Stimulated activated CD4-positive, alpha-beta T cell treated with anti-CD3 and anti-CD28 coated beads, Interleukin-2, amount 100 ng/mL, for 24 hours (primary cell): ENCODE measurements at places on chromosomes 2 and 18.

DNA sequence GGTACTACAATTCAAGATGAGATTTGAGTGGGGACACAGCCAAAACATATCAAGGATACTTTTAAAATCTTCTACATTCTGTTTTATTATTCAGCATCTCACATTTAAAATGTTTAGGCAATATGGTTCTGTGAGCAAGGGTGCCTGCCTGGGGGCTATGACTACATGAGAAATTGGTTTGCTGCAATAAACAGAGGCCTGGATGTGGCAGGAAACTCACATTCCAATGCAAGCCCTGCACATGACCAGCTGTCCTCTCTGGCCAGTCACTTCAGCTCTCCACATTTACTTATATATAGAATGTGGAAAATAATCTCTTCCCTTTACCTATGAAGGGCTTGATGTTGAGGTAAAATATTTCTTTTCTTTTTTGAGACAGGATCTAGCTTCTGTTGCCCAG lies 193.4 kb downstream of the LRRTM1 start:
- DNase-seq: no peak

- no peak for DNase-seq
These were observed 34.6 kb upstream of the TMEM17 start for GRCh38 chr2:62540408-62541168.

GRCh38 chr18:55927831-55928230 lies 339.8 kb upstream of the TCF4 start:
- DNase-seq: no peak

GRCh38 chr18:32293107-32293506 lies 103.3 kb downstream of the MEP1B start:
- DNase-seq: no peak

DNA sequence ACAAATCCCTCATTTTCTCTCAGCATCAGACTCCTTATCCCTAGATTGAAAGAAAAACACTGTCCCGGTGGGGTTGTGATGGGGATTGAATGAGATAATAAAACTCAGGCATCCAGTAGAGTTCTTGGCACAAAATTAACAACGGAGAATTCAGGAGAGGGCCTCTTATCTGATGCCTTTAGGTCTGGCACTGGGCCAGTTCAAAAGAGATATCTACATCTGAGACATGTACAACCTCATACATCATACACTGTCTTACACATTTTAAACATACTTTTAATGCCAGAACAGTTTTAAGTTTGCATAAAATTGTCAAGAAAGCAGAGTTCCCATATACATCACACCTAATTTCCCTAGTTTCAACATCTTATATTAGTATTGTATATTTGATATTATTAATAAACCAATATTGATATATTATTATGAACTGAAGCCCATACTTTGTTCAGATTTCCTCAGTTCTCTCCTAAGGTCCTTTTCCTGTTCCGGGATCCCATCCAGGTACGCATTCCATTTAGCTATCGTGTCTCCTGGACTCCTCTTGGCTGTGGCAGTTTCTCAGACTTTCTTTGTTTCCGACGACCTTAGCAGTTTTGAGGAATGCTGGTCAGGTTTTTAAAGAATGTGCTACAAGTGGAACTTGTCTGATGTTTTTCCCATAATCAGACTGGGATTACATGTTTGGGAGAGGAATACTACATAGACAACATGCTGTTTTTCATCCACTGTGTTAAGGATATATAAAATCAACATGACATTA lies 27.8 kb downstream of the NXPH2 start:
- no peak for DNase-seq

- no peak for DNase-seq
These were observed 186.5 kb upstream of the KLHL29 start for GRCh38 chr2:23198316-23199114.

DNA sequence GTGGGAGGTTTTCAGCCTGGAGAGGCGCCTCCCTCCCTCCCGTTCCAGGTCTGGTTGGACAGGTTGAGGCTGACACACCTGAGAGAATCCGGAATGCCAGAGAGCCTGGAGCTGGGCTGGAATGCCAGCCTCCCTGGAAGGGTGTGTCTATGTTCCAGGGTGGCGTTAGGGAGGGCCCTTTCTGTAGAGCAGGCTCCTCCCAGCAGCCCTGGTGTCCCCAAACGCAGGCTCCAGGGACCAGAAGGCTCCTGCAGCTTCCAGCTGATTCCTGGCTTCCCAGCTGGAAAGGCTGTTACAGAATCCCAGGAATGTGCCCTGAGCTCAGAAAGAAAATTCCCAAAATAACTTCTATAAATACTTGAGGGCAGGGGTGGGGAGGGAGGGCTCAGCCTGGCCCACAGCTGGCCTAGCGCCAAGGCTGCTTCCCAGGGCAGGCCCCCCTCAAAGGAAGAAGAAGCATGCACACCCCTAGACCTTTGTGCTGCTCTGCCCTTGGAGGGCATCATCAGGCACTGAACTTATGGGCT lies 85.4 kb downstream of the STPG4 start:
- DNase-seq: no peak

GRCh38 chr2:236944561-236944960 lies 141.1 kb upstream of the COPS8 start:
- DNase-seq: no peak

DNA sequence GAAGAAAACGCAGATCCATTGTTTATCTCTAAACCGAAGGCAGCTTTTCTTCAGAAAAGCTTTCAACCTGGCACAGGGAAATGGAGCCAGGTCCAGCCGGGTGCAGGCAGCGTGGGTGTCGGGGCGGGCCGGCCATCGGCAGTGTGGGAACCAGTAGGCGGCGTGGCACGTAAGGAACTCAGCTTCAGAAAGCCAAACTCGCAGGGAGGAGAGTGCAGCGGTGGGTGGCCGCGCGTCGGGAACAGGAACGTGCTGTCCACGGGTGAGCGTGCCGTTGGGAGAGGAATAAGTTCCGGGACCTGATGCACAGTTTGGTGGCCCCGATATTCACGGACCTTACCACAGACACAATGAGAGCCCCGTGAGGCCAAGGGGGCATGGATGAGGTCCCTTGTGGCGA lies 270.4 kb downstream of the TWIST2 start:
- DNase-seq: no peak

- DNase-seq: no peak
These were observed 89.9 kb downstream of the PTPRM start for GRCh38 chr18:7657050-7657449.

DNA sequence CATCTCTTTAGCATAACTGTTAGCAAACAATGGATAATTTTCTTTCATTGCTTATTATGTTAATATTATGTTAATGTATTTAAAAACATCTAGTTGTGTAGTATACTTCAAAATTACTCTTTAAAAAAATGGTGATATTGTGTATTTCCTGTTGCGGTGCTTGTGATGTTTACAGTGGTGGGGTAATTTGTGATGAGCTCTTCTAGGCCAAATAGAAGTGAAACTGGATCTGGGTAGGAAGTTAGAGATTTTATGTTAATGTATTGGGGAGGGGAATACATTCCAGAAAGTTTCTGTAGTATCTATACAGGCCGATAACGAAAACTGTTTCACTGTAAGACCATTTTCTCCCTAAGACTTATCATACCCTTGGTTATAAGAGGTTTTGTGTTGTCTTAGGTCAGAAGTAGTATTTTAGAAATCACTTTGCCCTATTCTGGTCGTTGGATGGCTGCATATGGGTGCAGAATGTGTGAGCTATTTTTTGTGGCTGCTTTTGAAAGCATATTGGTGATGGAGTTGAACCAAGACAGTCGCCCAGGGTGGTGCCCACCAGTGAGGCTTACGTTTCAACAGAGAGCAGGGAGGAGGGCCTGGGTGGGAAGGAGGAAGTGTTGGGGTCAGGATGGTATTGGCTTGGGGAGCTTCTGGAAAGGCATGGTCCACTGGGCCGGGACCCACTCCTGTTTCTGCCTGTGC lies 5.8 kb downstream of the TSHZ1 start:
- no peak for DNase-seq

DNA sequence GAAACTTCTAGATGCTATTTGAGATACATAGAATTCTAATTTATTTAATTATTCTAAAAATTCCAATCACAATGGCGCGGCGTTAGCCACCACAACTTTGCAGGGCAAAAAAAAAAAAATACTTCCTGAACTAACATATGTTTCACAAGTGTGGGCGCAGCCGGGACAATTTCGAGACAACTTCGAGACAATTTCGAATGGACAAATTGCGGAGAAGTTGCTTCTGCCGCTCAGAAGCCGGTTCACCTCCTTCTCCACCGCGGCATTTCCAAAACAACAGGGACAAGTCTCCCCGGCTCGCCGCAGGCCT lies 842 bp downstream of the PAX3 start:
- DNase-seq: no peak

DNA sequence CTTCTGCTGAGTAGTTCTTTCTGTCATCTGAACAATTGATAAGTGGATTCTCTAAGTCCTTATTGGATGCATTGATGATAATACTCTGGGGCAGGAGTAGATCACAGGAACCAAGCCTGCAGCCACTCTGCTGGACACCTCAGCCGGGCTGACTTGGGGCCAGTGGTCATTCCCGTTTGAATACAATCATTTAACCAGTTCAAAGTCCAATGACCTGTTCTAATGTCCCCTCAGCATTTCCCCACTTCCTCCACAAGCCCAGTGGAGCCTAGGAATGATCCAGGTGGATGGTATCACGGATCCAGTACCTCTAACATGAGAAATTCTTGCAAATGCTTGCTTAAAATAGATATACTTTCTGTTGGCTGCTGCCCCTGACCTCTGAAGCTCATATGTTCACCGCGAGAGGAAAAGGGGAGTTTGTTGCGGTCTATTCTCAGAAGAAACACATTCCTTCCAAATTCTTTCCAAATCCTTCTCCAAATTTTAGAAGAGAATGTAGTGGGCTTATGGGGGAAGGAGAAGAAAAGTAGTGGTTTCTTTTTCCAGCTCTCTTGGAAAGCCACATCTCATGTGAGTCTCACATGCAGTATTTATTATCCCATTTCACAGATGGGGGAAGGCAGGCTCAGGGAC lies 170.9 kb downstream of the INHBB start:
- no peak for DNase-seq

DNA sequence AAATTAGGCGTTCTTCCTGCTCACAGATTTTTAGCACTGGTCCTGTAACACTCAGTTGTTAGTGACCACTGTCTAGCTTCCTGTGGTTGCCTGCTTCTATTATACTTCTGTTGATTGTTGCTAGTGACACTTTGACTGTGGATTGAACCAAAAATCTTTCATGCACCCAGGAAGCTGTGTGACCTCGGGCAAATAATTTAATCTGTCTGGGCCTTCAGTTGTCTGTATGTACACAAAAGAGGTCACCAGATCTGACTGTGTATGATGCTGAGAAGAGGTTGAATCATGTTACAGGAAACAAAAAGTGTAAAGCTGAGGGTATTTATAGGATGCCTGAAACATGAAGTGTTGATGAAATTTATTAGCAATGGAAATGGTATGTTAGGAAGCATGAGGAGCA lies 12.7 kb downstream of the ICOS start:
- DNase-seq: no peak

DNA sequence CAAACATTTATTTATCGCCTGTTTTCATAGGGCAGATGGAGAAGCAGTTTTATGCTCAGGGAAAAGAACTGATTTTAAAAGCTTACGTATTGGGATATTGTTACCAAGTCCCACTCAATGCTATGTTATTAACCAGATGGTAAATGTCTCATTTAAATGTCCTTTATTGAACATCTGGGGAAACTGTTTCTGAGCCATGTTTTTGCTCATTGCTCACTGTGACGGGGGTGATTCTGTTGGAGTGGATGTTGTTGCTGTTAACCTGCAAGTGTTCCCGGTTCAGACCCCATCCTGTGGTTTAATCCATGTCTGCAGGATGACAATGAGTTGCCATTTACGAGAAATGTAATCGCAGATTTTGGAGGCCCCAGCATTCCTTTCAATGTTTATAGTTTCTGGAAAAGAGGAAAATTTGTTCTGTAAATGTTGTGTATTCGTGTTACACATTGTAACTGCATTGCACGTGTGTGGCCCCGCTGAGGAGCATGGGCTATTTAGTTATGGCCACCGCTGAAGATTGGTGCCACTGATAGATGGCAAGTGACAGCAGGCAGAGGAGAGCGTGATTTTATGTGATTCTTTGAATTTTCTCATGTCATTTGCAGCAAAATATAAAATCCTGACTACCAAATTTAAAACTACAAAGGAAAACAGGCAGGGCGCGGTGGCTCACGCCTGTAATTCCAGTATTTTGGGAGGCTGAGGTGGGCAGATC lies 174.8 kb upstream of the COPS8 start:
- DNase-seq: no peak

GRCh38 chr2:158502974-158503373 lies 46.2 kb downstream of the PKP4 start:
- DNase-seq: no peak

DNA sequence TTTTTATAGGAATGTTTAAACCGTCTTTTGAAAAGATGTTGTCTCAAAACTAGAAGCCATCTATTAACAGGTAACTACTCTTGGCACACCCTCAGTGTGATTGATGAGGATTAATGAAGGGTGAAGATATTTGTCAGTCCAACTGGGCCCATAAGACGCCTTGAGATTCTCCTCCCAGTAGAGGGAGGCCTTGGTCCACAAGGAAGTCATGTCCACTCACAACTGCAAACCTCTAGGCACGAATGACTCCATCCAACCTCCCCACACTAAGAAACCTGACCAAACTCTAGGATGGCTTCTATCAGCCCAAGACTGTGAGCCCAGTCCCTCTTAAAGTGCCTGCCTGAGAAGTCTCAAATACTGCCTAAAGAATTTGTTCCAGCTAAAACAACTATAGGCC lies 19.2 kb upstream of the GRP start:
- DNase-seq: no peak
